ENCODE measurements at places on chromosomes 12 and 14.

DNA sequence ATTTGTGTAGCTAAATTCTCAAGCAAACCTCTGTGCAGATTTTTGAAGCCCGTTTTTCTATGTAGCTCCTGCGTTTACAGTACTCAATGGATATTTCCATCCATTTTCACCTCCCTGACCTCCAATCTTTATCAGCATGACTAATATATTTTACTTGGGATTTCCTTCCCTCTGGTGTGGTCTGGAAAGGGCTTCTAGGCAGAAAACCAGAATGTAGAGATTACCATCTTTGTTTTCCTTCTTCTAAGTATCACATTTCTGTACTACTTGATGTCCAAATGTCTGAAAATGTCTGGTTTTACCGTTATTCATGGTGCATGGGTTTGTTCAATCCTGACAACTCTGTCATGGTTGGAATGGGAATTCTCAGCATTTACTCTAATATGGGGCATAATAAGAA, 907.6 kb upstream of the FLRT2 start:
- DNase-seq = no peak

DNA sequence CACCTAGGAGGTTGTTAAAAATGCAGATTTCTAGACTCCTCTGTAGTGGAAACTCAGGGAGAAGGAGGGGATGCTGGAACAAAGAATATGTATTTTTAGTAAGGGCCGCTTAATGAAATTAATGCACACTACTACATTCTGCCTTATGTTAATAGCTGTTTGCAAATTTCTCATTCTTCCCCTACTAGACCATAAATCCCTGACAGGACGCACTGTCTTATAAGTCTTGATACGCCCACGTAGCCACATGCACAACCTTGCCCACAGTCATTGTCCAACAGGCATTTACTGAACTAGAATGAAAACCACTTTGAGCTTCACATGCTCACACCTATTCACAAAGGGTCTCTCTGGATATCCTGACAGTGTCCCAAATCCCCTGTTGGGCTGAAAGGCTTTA, 10.5 kb downstream of the KRT2 start:
- DNase-seq = no peak

- DNase-seq = no peak
These were observed 436 bp downstream of the VPS33A start for GRCh38 chr12:122265886-122266229.

GRCh38 chr14:64509036-64509435, 4.5 kb downstream of the ZBTB1 start:
- DNase-seq = no peak

DNA sequence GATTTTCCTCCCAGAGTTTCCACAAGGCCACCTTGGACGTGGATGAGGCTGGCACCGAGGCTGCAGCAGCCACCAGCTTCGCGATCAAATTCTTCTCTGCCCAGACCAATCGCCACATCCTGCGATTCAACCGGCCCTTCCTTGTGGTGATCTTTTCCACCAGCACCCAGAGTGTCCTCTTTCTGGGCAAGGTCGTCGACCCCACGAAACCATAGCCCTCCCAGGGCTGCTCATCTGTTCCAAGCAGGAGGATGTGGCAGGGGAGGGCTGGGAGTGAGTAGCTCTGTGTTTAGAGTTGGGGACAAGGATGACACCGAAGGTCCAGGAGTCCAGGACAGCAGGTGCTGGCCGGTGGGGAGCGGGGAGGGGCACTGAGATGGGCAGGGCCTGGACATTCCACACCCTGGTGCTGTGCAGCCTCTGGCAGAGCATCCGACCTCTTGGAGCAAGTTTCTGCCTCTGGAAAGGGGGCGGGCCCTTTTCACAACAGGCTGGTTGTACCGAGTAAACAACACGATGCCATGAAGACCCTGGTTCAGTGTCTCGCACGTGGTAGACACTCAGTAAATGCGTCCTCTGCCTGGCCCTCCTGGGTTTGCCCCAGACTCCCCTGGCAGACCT, 8.2 kb downstream of the SERPINA4 start:
- DNase-seq = no peak

GRCh38 chr14:51818748-51819380, 41.5 kb upstream of the GNG2 start:
- DNase-seq = no peak

- peak; percentile 61 for DNase-seq
These were observed 597 bp downstream of the MLF2 start for GRCh38 chr12:6752167-6752920.
